ENCODE measurements at places on chromosomes 5 and 9.

DNA sequence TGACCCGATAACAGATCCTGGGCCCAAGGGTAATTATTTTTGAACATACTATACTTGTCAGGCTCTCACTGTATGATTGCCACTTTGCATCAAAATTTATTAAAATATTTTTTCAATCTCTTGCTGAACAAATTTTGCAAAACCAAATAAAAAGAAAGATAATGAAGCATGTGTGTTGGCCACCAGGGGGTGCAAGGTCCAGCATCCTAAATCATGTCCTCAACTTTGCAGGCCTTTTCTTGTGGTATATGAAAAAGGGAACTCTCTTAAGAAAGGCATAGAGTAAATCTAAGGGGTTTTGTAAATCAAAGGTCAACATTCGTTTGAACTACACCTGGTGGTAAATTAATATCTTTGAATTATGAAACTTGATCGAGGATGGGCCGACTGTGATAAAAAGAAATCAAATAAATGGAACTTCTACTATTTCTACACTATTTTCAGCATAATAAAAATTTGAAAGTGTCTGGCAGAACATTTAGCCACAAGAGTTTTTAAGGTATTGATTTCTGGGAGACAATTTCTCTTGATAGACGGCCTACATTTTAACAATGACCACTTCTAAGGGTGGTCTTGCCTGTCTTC, 676.5 kb downstream of the DMRTA1 start:
- peak; percentile 5 for DNase-seq

GRCh38 chr5:147168578-147169327, 66.1 kb upstream of the STK32A start:
- DNase-seq = no peak

DNA sequence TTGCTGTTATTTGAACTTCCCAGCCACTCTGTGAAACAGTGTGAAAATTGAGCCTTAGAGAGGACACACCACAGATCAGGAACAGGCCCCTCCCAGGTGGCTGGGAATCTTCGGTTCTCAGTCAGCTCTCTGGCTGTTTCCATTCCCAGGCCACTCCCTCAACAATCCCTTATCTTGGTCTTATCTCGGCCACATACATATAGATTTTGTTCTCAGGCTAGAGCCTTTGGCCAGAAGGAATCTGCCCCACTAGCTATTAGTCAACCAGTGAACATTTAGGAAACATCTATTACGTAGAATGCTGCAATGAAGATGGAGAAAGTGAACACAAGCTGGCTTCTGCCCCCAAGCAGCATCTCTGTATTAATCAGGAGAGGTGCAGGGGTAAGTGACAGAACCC, 21.0 kb upstream of the WWC1 start:
- no peak for DNase-seq

GRCh38 chr9:71349218-71349617, 227.8 kb upstream of the TRPM3 start:
- DNase-seq = no peak

- no peak for DNase-seq
Observed at GRCh38 chr5:87389296-87390034, 23.3 kb downstream of the CCNH start.

- DNase-seq = no peak
Observed at GRCh38 chr5:81924442-81924841, 47.4 kb upstream of the ATG10 start.

DNA sequence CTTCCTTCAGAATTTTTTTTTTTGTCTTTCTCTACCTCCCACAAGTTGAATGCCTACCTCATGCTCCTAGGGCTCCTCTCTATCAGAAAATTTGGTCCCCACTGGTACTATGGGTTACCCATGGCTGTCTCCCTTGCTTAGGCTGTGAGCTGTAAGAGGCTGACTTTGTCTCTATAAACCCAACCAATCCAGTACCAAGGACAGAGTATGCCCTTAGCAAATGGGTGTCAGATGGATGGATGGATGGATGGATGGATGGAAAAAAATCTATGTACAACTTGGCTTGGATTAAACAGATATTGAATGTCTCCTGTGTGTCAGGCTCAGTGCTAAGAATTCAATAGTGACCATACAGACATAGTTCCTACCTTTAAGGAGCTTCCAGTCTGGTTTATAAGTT, 398.2 kb upstream of the TRPC7 start:
- no peak for DNase-seq

DNA sequence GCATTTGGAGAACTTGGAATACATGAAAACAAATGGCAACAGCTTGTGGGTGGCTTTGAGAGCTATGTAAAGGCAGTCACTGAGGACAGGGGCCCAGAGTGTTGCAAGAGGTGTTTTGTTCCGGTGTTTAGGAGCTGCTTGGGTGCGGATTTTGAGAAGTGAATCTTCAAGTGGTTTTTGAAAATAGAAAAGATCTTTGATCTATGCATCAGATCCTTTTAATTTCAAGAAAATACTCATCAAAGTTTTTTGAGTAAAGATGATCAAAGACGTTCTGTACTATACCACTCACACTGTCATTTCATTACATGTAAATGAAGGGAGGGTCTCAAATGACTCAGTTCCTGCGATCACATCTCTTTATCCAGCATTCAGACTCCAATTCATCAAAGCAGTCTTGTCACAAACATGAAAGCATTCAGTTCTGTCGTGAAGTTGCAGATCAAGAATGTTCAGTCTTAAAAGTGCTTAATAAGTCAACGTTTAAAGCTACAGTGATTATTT, 112.5 kb downstream of the WDR41 start:
- DNase-seq = peak; percentile 71

DNA sequence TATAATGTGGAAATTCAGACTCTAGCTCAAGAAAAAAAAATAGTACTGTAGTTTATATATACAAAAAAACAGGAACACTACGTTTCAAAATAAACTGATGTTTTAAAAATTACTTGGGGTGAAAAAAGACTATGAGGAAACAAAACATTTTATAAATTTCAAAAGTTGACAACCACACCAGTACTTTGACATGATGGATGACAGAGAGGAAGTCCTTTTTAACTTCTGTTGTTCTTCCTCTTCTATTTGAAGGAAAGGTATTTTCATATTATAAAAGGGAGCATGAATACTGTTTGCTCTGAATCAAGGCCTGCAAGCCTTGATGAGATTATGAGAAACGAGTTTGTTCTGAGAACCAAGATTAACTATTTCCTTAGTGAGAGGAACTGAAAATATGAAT, 456.9 kb downstream of the TAF11L14 start:
- DNase-seq = no peak

DNA sequence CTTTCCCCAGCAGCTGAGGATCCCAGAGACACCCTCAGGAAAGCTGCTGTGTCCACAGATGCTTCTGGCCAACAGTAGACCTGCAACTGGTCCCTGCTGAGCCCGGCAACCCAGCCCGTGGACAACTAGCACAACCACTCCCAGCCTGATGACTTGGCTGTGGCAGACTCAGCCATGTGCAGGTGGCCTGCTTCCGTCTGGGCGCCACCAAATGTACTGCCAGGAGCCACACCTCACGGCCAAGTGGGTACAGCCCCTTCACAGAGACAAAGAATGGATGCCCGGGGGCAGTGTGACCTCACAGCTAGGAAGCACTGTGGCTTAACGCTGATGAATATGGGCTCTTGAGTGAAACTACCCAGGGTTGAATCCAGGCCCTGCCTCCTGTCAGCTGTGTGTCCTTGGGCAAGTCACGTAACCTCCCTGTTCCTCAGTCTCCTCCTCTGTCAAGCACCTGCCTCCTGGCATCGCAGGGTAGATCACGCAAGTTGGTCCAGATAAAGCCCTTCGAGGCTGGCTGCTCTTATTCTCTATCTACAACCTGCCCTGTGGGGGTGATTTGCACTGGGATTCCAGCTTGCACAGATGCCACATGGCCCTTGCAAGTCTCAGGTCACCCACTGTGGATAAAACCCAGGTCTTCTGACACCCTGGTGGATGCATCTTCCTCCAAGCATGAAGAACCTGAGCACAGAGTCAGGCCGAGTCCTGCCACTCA, 225.0 kb downstream of the PBX3 start:
- DNase-seq = no peak

- DNase-seq = no peak
Observed at GRCh38 chr9:38332625-38333024, 59.9 kb upstream of the ALDH1B1 start.

- peak; percentile 81 for DNase-seq
Observed at GRCh38 chr5:157390551-157391297, 69.3 kb upstream of the NIPAL4 start.

GRCh38 chr9:92190536-92190790, 75.2 kb upstream of the SPTLC1 start:
- no peak for DNase-seq

DNA sequence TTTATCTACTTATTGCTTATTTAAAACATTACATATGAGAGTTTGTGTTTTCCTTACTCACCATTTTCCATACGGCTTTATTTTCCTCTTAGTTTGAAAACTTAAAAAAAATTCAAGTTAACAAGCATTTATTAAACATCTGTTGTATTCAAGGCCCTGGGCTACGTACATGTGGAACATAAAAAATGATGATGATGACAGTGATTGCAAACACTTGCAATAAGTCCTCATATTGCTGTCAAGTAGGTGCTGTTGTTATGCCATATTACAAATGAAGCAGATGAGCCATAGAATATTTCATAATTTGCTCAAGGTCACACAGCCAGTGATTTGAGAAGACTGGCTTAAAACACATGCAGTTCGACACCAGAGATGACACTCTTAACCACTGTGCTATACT, 180.6 kb downstream of the COMMD10 start:
- no peak for DNase-seq

Measured in stimulated activated CD4-positive, alpha-beta T cell treated with anti-CD3 and anti-CD28 coated beads, Interleukin-15, amount 100 ng/mL, for 24 hours (primary cell).